ENCODE measurements at places on chromosomes 5 and 9.
A peak's percentile ranks its signal among the peaks of the same experiment; 100 is the strongest.

- DNase-seq: no peak
These were observed 6.9 kb upstream of the TMEM161B start for GRCh38 chr5:88275581-88275980.

GRCh38 chr5:85132269-85132668, 747.6 kb upstream of the EDIL3 start:
- peak; percentile 21 for DNase-seq

GRCh38 chr5:175444060-175444904, at the start of gene DRD1:
Gene DRD1 (minus strand): TSS chr5:175444182. CDS start chr5:175443099, 1,083 bp downstream.
- DNase-seq: no peak

DNA sequence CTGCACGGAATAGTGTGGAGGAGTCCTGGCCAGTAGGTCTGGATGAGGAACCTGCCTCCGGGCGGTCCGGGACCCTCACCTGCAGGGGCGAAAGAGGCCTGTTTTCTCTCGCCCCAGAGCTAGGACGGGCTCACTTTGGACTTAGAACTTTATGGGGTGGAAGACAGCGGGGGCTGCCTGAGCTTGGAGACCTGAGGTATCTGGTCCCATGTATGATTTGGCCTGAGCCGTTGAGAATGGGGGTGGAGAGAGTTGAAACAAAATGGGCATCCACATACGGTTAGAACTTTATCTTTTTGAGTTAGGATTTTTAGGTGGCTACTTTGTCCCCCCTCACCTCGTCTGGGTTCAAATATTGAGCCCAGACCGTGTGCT, 681 bp upstream of the ETF1 start:
- DNase-seq: no peak

GRCh38 chr5:118687661-118688621, 300.4 kb downstream of the DTWD2 start:
- DNase-seq: no peak

- DNase-seq: no peak
These were observed 25.3 kb upstream of the CXCL14 start for GRCh38 chr5:135604056-135604455.

- DNase-seq: no peak
These were observed 16.4 kb downstream of the LRRC8A start for GRCh38 chr9:128898382-128898781.

GRCh38 chr9:77011973-77012821, 7.3 kb upstream of the FOXB2 start:
- no peak for DNase-seq

DNA sequence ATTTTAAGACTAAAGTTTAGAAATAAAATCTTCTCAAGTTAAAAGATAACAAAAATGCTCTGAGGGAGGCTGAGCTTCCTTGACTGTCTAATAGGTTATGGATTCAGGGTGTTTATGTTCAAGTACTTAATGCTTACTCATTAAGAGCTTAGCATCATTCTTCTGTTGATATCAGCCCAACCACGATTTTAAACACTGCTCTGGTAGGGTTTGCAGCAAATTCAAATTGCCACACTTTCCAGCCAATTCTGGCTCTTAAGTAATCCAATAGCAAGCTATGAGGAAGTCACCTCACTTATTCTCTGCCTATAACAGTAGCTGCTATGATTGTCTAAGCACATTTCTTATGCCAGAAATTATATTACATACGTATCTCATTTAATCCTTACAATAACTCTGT, 191.0 kb upstream of the KIF2A start:
- DNase-seq: no peak

- DNase-seq: no peak
These were observed 11.8 kb upstream of the COL5A1 start for GRCh38 chr9:134629586-134630392.

DNA sequence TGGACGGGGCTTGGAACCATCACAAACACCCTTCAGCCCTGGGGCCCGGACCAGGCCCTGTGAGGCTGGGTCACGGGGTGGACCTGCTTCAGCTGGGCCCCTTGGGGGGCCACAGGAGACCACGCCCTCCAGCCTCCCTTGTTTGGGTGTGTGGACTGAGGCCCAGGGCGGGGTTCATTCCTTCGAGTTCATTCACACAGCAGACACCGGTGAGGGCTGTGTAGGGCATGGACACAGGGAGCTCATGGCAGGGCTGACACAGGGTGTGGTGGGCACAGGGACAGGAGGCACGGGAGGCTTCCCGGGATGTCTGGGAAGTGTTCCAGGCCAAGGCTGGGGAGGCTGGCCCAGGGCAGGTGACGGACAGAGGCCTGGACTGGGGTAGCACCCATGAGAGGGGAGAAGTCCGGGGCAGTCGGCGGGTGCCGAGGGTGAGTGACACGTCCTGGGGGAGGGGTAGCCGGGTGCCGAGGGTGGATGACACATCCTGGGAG, 8.9 kb downstream of the DNLZ start:
- DNase-seq: no peak

GRCh38 chr9:93028448-93029006, 30.0 kb upstream of the SUSD3 start:
- no peak for DNase-seq

GRCh38 chr5:164214698-164215097, 709.3 kb downstream of the MAT2B start:
- DNase-seq: no peak

DNA sequence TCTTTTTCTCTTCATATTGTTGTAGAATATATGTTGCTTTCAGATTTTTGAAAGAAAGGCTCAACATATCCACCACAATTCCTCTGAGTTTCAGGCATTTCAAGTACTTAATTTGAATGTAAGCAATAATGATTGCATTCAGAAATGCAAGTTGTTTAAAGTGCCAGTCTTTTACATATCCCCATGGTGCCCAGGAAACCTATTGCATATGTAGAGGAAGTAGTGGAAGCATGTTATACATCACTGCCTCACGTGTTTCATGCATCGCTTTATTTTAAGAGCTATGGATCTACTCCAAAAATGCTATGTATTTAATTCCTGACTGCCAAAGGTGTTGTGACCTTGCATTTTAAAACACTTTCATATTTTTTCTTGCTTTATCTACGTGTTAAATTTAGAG, 28.1 kb downstream of the CPEB4 start:
- DNase-seq: no peak

DNA sequence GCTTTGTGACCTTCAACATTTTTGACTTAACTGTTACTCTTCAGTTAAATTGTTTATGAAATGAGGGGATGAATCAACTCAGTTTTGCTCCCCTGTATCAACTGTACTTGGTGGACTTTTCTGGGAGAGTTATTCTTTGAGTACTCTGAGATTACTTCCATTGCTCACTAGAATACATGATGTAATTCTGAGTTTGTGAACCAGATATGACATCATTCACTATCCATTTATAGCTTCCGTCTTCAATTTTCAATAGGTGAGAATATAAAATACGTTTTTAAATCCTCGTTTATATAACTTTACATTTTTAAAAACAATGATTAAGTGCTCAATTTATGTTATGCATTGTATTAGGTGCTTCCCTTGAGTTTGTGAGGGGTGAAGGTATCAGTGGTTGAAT, 71.0 kb downstream of the XRCC4 start:
- no peak for DNase-seq

- DNase-seq: no peak
These were observed 10.5 kb downstream of the ADGRV1 start for GRCh38 chr5:90569084-90569483.

DNA sequence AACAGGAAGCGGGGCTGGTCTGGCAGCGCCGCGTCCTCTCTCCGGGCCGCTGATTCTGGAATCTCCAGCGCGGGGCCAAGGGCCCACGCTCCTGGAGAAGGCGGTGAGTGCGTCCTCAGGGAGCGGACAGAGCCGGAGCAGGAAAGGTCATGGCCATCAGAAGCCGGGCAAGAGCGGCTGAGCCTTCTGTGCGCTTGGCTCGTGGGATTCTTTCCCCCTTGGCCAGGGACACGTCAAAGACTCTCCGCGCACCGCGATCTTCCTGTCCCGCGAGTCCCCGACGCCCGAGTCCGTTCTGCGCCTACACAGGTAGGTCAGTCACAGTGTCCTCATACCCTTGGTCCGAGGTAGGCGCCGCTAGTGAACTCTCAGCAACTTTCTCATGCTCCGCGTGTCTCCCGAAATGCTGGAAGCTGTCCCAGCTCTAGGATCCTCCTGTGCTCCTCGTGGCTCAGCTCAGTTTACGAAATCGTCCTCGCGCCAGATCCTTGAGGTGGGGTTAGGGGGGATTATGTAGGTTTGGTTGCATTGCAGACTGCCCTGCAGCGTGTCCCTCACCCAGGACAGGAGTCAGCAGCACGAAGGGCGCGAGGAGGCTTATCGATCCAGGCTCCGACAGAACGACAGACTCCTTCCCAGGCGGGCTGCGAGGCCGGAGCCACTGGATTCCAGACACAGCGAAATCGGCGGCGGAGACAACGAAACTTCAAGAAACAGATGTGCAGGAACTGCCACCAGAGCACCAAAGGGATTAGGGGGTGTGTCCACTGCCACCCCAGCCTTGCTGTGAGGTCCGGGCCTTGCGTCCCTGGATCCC, 8.7 kb downstream of the LHX6 start:
- DNase-seq: no peak

DNA sequence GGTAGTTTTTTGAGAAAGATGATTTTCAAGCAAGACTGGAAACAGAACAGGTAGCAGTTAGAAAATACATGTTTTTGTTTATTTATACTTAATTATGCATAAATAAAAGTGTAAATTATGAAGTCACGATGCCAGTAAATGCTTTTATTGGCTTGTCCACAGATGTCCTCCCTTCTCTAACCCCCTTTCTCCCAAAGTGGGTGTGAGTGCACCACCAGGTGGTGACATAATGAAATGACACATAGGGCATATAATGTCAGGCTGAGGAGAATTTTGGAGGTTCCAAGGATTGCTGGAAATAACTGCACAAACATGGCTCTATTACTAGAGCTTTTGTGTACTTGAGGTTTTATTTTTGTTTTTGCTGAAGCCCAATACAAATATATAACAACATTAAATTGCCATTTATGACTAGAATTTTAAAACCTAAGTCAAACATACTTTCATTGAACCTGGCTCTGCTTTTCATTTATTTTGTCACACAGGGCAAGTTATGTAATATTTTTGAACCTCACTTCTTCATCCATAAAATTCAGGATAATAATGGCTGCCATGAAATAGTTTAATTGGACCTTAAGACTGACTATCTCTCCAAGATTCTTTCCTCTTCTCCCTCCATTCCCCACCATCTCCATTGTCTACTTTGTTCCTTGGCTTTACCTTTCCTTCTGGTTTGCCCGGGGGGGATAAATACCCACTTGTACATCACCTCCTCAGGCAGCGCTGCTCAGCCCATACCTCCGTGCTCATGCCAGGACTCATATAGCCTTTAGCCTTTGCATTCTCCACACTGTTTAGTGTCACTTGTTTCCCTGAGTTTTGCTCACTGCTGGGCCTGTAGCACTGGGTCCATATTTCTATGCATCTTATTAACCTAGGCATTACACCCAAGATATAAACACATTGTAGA, 168.8 kb downstream of the PDE4D start:
- peak; percentile 11 for DNase-seq

DNA sequence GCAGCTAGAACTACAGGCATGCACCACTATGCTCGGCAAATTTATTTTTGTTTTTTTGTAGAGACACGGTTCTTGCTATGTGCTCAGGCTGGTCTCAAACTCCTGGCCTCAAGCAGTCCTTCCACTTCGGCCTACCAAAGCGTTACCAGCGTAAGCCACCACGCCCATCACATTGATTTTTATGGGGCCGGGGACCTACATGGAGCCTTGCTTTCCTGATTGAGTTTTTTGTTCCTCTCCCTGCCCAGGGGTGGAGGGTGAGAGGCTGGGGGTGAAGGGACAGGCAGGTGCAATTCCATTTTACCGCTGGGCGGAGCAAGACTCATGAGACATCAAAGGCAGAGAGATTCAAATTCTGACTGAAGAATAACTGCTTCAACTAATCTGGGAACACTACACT, 1.9 kb downstream of the ALDH1B1 start:
- no peak for DNase-seq

DNA sequence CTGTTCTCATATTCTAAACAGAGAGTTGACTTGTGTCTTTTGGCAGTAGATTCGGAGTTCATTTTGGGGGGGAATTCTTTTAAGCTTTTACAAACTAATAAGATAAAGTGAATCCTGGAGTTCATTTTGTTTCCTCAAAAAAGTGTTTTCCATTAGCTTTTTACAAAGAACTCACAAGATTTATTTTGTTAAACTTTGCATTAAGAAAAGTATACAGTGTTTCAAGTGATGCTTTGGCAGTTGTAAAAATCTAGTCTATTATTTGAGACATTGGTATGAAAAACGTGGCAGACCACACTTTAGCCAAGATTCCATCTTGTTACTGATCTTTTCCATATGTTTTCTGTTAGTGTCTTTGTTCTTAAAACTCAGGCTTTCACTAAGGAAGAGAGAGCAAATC, 1.2 kb upstream of the OMD start:
- no peak for DNase-seq

GRCh38 chr9:89400403-89401116, 82.3 kb downstream of the SECISBP2 start:
- DNase-seq: no peak

- DNase-seq: no peak
These were observed 17.6 kb upstream of the SETX start for GRCh38 chr9:132372177-132373095.

DNA sequence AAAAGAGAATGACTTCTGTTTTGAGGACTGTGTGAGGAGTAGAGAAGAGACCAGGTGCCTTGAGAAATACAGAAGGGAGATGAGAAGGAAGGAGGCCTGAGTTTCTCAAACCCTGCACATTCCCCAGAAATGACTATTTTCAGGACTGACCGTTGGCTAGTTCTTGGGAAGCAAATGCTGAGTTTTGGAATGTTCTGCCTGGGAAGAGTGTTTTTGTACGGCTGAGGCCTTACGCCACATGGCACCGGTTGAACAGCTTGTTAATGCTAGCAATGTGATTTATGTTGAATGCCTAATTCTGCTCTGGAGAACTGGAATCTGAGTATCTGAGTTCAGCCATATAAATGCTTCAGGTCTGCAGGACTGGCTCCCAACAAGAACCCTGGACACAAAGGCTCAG, 152.7 kb upstream of the ADAMTS16 start:
- DNase-seq: no peak

DNA sequence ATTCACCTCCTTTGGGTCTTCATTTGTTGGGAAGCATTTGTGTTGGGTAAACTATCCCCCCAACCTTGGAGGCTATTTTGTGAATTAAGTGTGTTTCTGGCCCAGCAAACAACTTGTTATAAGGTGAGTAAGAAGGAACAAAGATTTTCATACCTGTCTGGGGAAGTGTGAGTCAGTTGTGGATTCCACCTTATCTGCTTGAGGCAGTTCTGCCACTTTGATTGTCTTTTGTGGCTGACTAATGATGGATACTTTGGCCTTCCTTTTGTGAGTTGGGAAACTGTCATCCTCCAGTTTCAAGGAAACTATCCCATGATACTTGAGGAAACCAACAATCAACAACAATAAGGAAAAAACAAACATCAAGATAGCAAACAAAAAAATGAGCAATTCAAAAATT, 24.6 kb upstream of the CER1 start:
- DNase-seq: no peak

DNA sequence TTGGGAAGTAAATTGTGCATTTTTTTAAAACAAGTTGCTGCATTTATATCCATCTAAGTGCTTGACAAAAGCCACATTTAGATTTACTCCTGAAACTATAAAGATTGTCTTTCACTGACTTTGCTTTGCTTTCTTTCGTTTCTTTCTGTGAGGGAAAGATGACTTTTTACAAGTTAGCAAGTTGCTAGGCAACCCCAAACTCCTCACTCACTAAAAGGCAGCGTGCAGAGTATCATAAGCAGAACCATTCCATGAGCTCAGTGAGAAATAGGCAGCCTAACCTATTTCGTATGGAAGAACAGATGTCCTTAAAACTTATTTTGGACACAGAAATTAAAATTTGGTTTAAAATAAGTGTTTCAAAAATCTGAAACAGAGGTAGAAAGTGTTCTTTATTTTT, 29.0 kb downstream of the KLF9 start:
- no peak for DNase-seq
